Endodermal cell (in vitro differentiated cells): ENCODE measurements at places on chromosomes 7 and 10.

- peak; percentile 91 for DNase-seq
Observed at GRCh38 chr10:132654708-132655661, 117.4 kb downstream of the INPP5A start.

- no peak for DNase-seq
Observed at GRCh38 chr7:71652510-71652909, 520.6 kb downstream of the GALNT17 start.

DNA sequence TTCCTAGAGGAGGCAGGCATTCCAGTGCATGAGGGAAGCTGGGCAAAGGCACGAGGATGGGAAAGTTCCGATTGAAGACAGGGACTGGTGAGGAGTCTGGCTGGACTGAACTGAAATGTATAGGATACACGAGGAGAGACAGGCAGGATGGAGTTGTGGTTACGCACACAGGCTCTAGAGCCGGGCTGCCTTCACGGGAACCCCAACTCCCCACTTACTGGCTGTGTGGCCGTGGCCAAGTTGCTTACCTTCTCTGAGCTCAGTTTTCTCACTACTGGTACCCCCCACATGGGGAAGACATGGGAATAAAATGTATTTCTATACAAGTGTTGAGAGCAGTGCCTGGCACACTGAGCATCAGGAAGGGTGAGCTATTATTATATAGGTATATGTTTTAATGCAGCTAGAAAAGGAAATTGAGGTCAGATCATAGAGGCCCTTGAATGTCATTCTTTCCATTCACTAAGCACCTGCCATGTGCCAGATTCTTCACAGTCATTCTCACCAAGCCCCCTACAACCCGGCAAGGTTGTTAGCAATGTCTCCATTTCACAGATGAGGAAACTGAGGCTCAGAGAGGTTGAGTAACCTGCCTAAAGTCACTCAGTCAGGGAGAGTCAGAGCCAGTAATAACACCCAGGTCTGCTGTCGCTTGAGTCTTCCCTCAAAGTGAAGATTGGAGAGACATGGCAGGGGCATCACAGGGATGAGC lies 9.7 kb downstream of the CHST3 start:
- DNase-seq: no peak

DNA sequence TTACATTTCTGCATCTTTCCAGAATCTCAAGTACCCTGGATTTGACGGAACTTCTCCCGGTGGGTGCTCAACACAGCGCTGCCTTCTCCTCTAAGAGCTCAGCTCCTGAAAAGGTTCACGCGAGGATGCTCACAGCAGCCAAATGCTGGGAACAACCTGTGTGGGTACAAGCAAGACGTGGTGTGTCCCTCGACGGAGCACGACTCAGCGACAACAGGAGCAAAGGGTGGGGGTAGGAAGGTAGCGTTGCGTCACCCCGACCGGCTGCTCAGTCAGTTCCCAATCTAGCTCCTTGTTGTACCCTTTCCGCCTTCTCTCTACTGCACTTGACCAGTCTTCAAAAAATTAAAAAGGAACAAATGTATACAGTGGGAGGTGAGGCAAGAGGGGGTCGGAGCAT lies 117.3 kb downstream of the PTPRN2 start:
- no peak for DNase-seq

- DNase-seq: no peak
Observed at GRCh38 chr7:7173956-7174632, 8.2 kb upstream of the C1GALT1 start.

- DNase-seq: no peak
Observed at GRCh38 chr7:154720016-154720415, 282.9 kb downstream of the PAXIP1 start.

DNA sequence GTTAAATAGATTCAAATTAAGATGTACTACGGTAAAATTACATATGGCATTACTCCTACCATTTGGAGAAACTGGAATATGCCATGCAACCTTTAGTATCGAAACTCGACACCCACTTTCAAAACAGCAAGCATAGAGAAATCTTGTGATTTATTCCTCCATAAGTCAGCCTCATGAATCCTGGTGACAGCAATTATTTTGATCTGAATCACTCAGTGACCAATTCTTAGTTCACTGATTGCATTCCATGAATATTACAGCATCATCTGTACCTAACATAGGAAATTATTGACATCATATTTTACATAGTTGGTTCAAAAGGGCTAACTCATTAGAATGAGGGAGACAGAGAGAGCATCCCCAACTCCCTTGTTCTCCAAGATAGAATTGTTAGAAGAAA lies 89.6 kb downstream of the CACNB2 start:
- no peak for DNase-seq
